Stimulated activated CD4-positive, alpha-beta T cell treated with anti-CD3 and anti-CD28 coated beads, Interleukin-1b, Interleukin-23, amount 100 ng/mL, for 1 hour (primary cell): ENCODE measurements at places on chromosomes 2 and 18.

DNA sequence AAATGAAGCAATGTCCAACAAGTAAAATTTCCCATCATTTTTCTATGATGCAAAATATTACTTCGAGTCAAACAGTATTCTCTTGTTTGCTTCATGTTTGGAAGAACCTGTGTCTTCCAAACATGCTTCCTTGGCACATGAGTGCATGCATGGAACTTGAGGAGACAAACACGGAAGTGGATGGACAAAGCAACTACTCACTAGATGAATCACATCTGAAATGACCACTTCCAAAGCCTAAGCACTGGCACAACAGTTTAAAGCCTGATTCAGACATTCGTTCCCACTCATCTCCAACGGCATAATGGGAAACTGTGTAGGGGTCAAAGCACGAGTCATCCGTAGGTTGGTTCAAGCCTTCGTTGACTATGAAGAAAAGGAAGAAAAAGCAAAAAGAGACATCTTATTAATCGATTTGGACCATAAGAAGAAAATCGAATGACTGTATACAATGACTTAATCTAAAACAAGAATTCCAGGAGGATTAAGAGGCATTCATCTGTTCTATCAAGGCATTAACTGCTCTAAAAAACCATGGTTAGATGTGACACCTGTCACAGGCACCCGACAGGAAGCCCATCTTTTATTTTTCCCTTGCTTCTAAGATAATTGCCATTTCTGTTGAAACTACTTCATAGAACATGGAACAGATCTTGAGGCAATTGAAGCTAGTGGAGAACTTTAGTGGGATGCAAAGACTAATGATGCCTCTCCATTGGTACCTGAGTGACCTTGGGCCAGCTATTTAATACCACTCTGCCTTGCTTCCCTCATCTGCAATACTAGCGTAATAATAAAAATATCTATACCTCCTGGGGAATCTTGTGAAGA, 56.0 kb downstream of the ATIC start:
- no peak for DNase-seq

GRCh38 chr2:203973000-203973399, 36.4 kb downstream of the ICOS start:
- no peak for DNase-seq

DNA sequence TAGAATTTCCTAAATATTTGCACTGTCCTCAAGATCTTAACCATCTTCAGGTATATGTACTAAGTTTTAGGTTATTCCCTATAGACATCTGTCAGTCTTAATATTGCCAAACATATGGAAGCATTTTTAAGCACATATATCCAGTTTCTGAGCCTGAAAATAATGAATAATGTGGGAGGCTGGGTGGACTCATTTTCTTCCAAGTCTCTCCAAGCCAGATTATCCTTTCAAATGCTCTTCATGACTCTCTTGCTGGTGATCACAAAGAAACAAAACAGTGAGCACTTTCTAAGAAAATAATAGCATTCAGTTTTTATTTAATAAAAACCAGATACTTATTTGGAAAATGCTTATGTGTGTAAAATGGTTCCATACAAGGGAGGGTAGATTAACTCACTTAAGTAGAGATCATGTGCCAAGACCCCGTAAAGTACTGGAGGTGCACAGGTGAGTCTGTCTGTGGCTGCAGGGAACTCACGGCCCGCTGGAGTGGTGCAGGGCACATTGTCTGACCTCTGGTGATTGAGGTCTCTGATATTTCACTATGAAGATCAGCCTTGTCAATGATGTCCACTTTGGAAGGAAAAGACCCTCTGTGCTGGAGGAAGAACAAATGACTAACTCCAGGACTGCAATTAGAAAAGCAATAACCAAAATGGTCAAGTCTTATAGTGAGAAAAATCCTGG, 161.6 kb downstream of the TMEM18 start:
- DNase-seq = no peak

GRCh38 chr2:53033411-53033810, 734.2 kb upstream of the CHAC2 start:
- no peak for DNase-seq

- no peak for DNase-seq
These were observed 108.8 kb downstream of the B3GNT2 start for GRCh38 chr2:62304429-62305417.

DNA sequence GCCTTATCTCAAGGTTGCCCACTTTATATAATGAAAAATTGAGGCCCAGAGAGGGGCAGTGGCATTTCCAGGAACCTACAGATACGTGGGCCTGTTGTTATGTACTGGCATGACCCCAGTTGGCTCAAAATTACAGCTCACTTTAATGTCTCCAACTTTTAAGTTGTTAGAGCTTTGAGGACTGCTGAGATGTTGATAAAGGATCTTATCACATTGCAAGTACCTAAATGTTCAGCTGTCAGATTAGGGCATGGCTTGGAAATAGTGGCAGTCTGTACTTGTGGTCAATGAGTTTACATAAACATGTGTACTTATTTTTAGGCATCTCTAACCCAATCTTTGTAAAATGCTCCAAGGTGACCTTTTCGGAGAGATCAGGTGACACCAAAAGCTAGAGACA, 14.6 kb downstream of the SLC4A5 start:
- no peak for DNase-seq

GRCh38 chr2:39455826-39456225, 18.7 kb upstream of the MAP4K3 start:
- DNase-seq = no peak

GRCh38 chr2:109609352-109610024, 4.3 kb downstream of the SEPTIN10 start:
- no peak for DNase-seq

DNA sequence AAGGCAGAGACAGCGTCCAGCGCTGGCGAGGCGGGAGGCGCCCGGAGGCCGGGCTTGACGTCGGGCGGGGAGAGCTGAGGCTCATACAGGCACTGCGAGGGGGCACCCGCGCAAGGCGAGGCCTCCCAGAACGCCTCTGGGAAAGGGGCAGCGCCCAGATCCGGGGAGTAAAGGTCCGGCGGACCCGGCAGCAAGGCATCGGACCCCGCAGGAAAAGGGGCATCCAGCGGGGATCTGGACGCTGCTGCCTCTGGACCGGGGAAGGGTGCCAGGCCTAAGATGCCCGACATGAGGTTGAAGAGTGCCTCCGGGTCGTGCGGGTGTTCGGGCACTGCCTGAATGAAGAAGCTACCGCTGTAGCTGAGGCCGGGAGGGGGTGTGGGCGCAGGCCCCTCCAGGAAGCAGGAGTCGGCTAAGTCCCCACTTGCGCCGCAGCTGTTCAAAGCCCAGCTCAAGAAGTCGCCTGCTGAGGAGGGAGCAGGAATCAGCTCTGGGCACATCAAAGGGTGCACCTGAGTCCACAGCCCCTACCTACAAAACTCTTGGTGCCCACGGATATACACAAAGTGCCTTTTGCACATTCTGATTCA, 937 bp downstream of the EGR4 start:
- DNase-seq = no peak

GRCh38 chr2:172181840-172182239, 79.1 kb upstream of the DLX2 start:
- DNase-seq = no peak

GRCh38 chr2:13066676-13067075, 349.9 kb downstream of the TRIB2 start:
- no peak for DNase-seq

DNA sequence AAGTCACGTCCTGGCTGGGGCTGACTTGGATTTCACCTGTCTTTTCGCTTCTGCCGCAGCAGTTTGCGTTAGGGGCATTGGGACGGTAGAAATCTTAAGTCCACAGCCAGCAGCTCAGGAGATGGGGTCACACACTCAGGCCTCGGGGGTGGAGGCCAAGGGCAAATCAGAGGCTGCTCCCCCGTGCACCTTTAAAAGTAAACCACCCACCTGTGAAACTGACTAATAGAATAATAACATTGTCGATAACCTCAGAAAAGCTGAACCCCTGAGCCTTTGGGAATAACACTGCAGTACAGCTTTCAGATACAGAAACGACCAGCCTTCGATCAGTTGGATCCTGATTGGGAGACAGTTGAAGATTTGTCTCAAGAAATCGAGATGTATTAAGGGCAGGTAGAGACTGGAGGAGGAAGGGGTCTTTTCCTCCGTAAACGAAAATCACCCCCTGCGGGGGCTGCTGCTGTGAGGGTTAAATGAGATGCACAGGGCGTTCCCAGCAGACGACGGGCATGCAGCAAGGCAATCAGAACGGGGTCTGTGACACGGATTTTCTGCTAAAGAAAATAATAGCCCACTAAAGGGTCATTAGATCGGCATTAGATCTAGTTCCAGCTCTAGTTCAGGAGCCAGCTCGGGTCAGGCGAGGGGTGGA, 16.4 kb upstream of the NFATC1 start:
- DNase-seq = no peak

DNA sequence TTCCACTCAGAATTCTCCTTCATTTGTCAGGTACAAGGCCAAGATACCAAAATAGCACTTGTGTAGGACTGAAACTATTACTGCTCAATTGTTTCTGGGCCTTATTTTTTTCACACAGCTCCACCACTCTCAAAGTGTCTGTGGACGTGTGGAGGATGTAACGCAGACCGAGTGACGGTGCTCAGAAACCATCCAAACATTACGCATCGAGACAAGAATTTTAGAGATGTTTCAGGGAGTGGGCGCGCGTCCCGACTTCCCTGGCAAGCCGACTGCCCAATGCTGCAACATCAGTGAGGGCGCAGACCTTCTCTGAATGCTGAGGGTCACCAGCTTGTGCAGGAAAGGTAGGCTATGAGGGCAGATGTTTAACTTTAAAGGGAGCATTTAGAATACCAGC, 108.4 kb downstream of the GATA6 start:
- no peak for DNase-seq

- DNase-seq = no peak
These were observed 77.5 kb upstream of the ITPRID2 start for GRCh38 chr2:181814057-181814491.

GRCh38 chr18:6428851-6429395, 14.2 kb upstream of the L3MBTL4 start:
- DNase-seq = no peak

- no peak for DNase-seq
These were observed 377.7 kb upstream of the ST6GAL2 start for GRCh38 chr2:107263628-107264027.
